Activated naive CD4-positive, alpha-beta T cell (primary cell): ENCODE measurements at places on chromosomes 6 and 20.

DNA sequence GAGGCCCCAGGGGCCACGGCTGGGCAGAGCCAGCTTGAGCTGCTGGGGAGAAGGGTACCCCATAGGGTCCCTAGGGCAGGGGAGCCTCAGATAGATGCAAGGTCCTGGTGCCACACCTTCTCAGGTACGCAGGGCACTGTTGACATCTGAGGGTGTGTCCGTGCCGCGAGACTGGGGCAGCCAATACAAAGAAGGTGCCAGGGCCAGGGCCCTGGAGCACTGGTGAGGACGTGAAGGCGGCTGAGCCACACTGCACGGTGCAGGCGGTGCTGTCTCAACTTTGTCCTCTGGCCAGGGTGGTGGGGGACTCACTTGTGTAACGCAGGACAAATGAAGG, 649 bp upstream of the LRRC73 start:
- DNase-seq: no peak

GRCh38 chr20:31790401-31790800, 28.8 kb upstream of the MYLK2 start:
- DNase-seq: no peak

- no peak for DNase-seq
Observed at GRCh38 chr6:40436685-40437604, 150.2 kb downstream of the LRFN2 start.

GRCh38 chr20:35711588-35712209, 12.5 kb downstream of the ROMO1 start:
- DNase-seq: no peak

- peak; percentile 74 for DNase-seq
Observed at GRCh38 chr6:158853072-158853879, 34.1 kb upstream of the EZR start.
